ENCODE measurements at places on chromosomes 12 and 14.
A peak's percentile ranks its signal among the peaks of the same experiment; 100 is the strongest.

GRCh38 chr12:15265875-15266274 is 44.7 kb upstream of the RERG start:
- no peak for DNase-seq

DNA sequence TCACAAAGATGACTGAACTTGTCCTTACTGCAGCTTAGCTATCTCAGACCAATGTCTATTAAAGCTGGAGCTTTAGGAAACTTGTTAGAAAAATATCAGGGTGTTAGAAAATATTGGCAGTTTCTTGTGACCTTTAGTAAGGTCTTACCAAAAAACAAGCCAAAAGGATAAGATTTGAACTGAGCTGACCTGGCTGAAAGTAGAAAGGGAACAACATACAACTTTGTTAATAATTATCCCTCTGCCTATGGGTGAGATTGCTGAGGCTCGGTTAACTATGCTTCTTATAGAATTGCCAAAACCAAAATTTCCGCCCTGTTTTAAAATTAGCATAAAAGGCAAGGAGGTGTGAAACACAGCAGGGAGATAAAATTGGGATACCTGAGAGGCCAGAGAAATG is 73.8 kb downstream of the DHRS2 start:
- no peak for DNase-seq

DNA sequence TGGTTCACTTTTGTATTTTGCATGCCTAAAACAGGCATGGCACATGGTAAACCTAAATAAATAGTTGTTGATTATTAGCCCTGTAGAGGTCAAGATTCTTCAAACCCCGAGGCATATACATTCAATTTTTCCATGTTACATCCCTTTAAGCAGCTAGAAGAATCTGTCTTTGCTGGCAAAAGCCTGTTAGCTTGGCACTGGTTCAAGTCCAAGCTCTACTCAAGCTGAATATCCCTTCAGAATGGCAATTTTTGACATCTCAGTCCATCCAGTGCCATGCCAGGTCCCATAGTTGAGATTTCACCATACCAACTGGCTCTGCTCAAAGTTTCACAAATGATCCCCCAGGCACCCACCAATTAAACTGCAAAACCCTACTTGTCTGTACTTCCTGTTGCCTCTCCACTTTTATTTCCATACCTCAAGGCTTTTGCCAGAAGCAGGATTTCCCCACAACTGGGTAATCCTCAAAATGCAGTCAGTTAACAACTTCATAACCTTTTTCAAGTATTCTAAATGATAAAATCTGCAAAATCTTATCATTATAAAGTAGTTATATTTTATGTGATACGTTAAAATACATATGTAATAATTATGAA is 9.0 kb upstream of the DCN start:
- no peak for DNase-seq

DNA sequence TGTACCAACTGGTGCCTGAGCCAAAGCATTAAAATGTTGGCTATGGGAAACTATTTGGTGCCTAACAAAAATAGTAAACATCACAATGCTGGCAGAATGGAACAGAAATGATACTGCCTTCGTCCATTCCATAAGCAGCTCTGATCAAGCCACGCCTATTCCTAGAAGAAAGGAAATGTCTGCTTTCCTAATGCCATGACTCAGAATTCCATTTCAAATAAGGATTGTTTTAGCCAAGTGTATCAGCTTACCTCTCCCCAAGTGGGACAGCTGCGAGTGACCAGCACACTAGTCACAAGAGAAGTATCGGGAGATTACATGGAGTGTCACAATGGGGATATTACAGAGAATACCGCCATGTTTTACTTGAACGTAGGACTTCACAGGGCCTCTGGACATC is 38.7 kb downstream of the GLT8D2 start:
- DNase-seq, result no peak

DNA sequence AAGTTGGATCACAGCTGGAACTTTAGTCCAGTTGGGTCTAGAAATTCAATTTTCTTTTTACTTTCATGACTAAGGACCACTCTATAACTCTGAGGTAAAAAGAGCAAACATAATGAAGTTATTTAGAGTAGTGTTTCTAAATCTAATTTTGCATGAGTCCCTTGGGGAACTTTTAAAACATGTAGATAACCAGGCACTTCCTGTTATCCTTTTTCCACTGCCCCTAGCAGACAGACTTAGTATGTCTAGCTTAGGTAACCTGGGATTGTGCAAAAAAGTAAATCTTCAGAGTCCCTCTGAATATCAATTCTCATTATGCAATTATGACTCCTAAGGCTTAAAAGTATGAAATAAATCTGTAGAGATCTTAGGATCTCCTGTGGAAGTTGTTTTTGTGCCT is 371.2 kb downstream of the DIO2 start:
- DNase-seq, result no peak

- no peak for DNase-seq
Measured at GRCh38 chr14:73815849-73816248, 35.8 kb upstream of the PTGR2 start.

DNA sequence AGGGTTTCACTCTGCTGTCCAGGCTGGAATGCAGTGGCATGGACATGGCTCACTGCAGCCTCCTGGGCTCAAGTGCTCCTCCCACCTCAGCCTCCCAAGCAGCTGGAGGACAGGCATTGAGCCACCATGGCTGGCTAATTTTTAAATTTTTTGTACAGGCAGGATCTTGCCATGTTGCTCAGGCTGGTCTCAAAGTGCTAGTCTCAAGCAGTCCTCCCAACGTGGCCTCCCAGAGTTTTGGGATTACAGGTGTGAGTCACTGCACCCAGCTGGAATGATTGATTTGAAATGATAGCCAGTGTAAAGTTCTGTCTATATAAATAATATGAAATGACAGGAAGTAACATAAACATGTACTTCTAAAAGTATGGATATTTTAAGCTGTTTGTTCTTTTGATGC is 172.7 kb downstream of the FUT8 start:
- DNase-seq, result no peak

- DNase-seq, result peak; percentile 75
Measured at GRCh38 chr12:92543359-92543758, 159.4 kb upstream of the PLEKHG7 start.

- no peak for DNase-seq
Measured at GRCh38 chr12:51395283-51396230, 4.4 kb upstream of the GALNT6 start.

GRCh38 chr12:47985596-47986290 is 18.5 kb downstream of the COL2A1 start:
- DNase-seq, result no peak

DNA sequence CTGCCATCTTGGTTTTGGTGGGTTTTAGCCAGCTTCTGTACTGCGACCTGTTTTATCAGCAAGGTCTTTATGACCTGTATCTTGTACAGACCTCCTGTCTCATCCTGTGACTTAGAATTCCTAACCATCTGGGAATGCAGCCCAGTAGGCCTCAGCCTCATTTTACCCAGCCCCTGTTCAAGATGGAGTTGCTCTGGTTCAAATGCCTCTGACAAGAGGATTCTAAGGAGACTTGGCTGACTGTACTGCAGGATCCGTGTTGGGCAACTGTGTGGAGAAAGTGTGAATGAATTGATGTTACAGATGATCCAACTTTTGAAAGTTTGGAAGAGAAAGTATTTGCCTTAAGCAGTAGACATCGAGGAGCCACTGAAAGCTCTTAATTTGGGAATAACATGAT is 91.0 kb downstream of the TTLL5 start:
- DNase-seq, result no peak

- no peak for DNase-seq
Measured at GRCh38 chr12:65308006-65308405, 29.5 kb downstream of the MSRB3 start.

DNA sequence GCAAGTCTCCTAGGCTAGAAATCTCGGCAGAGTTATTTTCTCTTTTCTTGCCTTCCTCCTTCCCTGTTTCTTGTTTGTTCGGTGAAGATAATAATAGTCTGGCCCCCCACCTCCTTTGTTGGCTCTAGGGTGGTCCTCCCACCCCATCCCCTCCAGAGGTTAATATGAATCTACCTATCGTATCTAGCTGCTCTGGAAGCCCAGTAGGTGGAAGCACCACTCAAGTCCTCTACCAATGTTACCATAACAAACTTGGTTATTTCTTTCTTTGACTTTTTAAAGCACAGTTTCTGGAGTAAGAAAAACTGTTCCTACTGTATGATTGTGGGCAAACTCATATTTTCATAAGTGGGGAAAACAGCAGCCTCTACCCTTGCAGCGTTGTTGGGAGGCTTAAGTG is 19.7 kb upstream of the GRIP1 start:
- no peak for DNase-seq

- DNase-seq, result peak; percentile 69
Measured at GRCh38 chr12:128662101-128662500, 161.7 kb downstream of the SLC15A4 start.

DNA sequence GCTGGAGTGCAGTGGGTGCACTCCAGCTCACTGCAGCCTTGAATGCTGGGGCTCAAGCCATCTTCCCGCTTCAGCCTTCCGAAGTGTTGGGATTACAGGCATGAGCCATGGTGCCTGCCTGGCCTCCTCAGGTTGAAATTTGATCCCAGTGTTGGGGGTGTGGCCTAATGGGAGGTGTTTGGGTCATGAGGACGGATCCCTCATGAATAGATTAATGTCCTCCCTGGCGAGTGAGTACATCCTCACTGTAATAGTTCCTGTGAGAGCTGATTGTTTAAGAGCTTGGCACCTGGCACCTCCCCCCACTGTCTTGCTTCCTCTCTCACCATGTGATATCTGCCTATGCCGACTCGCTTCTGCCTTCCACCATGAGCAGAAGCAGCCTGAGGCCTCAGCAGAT is 84.7 kb downstream of the TSPAN9 start:
- no peak for DNase-seq

DNA sequence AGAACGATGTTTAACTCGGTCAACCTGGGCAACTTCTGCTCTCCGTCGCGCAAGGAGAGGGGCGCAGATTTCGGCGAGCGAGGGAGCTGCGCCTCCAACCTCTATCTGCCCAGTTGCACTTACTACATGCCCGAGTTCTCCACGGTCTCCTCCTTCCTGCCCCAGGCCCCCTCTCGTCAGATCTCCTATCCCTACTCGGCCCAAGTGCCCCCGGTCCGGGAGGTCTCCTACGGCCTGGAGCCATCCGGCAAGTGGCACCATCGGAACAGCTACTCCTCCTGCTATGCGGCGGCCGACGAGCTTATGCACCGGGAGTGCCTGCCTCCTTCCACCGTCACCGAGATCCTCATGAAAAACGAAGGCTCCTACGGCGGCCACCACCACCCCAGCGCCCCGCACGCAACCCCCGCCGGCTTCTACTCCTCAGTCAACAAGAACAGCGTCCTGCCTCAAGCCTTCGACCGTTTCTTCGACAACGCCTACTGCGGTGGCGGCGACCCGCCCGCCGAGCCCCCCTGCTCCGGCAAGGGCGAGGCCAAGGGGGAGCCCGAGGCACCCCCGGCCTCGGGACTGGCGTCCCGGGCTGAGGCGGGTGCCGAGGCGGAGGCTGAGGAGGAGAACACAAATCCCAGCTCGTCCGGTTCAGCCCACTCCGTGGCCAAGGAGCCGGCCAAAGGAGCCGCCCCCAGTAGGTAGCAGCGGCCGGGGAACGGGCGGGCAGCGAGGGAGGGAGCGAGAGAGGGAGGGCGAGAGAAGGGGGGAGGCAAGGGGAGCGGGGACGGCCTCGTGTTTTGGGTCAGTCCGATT is 513 bp downstream of the HOXC11 start:
- DNase-seq, result no peak

GRCh38 chr12:118560733-118561132 is 184.4 kb downstream of the SUDS3 start:
- DNase-seq, result no peak

- peak; percentile 4 for DNase-seq
Measured at GRCh38 chr12:98998697-98999299, 353.7 kb downstream of the APAF1 start.
